ENCODE measurements at places on chromosomes 6 and 20.
A peak's percentile ranks its signal among the peaks of the same experiment; 100 is the strongest.

- DNase-seq, result no peak
Measured at GRCh38 chr6:125793280-125793679, 2.5 kb downstream of the NCOA7 start.

DNA sequence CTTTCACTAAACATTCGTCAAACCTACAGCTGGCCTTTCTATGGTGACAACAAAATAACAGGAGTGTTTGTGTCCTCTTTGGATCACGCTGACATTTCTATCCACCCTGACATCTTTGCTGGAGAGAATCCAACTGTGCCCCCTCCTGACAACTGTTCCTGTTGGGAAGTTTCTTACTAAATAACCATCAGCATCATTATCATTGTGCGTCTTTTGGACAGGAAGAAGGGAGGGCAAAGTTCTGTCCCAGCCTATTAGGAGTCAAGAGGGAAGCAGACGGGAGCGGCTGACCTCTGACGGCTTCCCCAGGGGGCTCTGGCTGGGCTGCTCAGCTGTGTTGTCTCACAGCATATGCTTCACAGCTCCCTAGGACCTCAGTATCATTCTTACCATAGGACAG is 195.9 kb upstream of the SULF2 start:
- peak; percentile 47 for DNase-seq

- DNase-seq, result no peak
Measured at GRCh38 chr6:135540207-135540840, 42.8 kb upstream of the AHI1 start.

DNA sequence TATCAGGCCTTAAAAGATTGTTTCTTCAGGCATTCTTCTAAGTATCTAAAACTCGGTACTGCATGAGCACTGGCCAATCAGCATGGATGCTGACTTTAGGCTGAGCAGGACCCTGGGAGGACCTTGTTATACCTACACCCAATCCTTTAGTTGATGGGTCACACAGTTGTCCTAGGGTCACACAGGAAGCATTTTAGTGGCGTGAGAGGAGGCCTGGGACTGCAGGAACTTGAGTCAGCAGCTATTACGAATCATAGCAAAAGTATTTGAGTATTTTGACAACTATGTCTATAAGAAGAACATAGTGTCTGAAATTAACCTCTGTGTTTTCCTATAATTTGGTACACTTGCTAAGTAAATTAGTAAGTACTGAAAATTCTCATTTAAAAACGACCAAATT is 741.4 kb downstream of the HACE1 start:
- DNase-seq, result no peak

DNA sequence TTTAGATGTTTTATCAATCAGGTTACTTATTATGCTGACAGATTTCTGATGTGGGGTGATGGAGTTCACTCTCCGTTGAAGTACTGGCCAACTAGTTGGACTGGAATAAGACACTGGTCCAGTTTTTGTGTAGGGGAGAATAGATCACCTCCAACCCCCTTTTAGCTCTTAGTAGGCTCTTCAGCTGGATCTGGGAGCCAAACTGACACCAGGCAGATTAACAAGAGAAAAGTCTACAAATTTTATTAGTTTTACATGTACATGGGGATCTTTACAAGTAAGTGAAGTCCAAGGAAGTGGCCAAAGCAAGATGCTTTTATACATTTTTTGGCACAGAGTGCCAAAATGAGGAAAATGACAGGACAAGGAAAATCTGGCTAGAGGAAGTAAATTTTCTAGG is 107.1 kb downstream of the UBE3D start:
- DNase-seq, result no peak

GRCh38 chr6:71028236-71028876 is 71.5 kb upstream of the B3GAT2 start:
- no peak for DNase-seq

- no peak for DNase-seq
Measured at GRCh38 chr6:13581700-13582229, 7.4 kb downstream of the SIRT5 start.

- DNase-seq, result no peak
Measured at GRCh38 chr20:45886590-45887345, 654 bp downstream of the SPATA25 start.

GRCh38 chr20:39004508-39004907 is 42.4 kb downstream of the DHX35 start:
- peak; percentile 73 for DNase-seq

GRCh38 chr6:34359418-34360158 is 32.9 kb downstream of the NUDT3 start:
- peak; percentile 91 for DNase-seq

- DNase-seq, result no peak
Measured at GRCh38 chr6:2957696-2958330, 13.6 kb downstream of the SERPINB6 start.

- no peak for DNase-seq
Measured at GRCh38 chr6:10662207-10662606, 32.2 kb downstream of the C6orf52 start.

DNA sequence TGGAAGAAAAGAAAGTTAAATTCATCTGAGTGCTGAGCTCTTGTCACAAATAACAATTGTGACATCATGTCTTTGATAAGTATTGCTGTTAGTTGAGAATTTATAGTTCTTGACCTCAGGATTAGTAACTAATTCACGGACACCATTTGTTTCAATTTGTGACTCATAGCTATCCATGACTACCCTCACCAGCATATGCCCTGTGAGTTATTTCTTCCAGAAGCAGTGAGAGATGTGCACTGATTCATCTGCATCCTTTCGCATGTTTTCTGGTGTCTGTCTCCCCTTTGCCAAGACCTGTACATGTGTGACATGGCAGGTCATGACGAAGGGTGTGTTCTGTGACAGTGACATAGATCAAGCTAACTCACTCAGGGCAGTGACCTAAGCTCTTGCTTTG is 86.9 kb downstream of the SOBP start:
- no peak for DNase-seq

DNA sequence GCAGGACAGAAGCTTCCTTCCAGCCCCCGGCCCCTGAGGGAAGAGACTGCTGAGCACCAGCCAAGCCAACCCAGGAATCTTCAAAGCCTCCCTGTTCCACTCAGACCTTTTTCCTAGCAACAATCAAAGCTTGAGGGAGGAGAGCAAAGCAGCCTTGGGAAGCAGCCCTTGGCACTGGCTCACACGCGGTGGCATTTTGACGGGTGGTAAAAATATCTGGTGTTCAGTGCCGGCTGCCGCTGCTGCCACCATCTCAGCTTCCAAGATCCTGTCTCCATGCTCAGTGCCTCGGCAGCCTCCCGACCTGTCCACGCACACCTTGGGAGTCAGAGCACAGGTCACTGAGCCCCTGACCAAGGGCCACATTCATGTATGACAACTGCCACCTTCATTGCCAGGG is 170.1 kb downstream of the LRFN2 start:
- DNase-seq, result no peak

Data from NCI-H2171 treated with DMSO at 0.1 percent for 48 hours (cell line).